NCI-H446 (cell line): ENCODE measurements at places on chromosomes 6 and 20.

DNA sequence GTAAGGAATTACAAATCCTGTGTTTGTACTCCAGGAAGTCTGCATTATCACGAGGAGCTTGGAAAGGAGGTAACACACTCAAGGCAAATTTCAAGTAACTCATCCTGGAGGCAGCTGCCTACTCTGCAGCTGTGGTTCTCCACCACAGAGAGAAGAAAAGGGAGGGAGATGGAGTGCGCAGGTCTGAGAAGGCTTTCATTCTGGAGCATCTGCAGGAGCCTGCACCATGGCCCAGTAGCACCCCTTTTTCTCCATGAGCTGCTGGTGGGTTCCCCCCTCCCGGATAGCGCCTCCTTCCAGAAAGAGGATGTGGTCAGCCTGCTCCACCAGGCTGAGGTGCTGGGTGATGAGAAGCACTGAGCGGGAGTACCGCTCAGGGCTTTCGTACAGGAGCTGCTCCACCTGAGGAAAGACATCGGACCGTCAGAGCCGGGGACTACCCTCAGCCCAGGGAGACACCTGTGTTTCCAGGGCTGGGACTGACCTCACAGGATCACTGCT, 1.6 kb upstream of the PSMB8 start:
- DNase-seq, result no peak

- no peak for DNase-seq
Observed at GRCh38 chr6:113662688-113663333, 194.3 kb upstream of the MARCKS start.

DNA sequence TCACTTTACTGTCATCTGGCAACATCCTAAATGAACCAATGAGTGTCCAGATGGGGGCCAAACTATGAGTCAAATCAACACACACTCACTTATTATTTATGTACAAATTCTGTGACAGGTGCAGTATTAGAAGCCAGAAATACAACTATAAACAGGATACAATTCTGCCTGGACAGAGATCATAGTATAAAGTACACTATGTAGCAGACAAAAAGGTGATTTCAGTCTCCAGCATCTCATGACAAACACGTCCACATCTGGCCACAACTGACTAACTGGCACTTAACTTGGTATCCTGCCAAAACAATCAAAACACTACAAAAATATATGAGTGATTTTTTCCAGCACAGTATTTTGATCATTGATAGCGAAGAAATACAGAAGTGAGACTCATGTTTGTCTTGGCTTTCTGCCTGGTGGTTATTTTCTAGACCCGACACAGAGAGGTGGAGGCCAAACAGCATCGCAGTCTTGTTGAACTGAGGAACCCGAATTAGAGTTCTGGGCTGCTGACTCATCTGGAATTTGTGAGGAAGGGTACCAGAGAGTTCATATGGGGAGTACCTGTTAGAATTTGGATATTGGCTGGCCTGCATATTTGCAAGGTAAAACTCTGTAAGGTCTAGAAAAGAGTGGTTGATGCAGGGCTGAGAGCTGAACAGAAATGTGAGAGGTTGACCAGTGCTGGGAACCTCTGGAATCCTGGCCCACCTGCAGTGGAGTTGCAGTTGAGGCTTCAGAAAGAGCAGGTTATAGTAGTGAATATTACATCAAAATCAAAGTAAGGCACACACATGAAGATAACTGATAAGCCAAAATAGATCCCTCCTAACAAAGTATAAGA, 475.2 kb downstream of the PTPRT start:
- DNase-seq, result no peak

- DNase-seq, result no peak
Observed at GRCh38 chr20:63252284-63252711, 2.0 kb downstream of the NKAIN4 start.

- no peak for DNase-seq
Observed at GRCh38 chr6:3500262-3501014, 43.6 kb upstream of the SLC22A23 start.

- DNase-seq, result no peak
Observed at GRCh38 chr6:142960098-142960497, 15.1 kb upstream of the HIVEP2 start.

DNA sequence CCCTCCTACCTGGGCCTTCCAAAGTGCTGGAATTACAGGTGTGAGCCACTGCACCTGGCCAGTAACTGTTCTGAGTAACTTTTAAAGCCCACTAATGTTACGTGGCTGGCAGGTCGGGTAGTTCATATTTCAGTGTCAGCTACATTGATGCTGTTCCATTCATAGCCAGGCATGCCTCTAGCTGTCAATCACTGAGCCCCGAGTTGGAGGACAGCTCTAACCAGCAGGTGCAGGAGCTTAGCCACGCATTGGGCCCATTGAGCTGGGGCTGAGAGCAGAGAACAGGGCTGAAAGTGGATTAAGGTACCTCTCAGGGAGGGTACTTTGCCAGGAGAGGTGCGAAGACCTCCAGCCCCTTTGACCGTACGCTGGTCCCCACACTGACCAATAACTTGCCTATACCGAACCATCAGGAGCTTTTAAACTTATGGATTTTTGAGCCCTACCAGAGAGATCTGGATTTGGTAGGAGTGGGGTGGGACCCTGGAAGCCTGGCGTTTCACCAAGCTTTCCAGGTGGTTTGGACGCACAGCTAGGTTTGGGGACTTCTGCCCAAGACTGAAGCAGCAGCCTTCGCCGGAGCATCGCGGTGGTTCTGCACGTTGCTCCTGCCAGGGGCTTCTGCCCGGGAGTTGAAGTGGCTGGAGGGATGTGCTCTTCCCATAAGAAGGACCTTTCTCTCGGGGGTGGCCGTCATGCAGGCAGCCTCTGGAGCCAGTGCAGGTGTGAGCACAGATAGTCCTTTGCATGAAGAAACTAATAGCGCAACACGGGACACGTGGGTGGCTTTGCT, 82.6 kb downstream of the SERAC1 start:
- DNase-seq, result no peak

- DNase-seq, result no peak
Observed at GRCh38 chr6:106142876-106143431, 56.8 kb downstream of the PRDM1 start.

DNA sequence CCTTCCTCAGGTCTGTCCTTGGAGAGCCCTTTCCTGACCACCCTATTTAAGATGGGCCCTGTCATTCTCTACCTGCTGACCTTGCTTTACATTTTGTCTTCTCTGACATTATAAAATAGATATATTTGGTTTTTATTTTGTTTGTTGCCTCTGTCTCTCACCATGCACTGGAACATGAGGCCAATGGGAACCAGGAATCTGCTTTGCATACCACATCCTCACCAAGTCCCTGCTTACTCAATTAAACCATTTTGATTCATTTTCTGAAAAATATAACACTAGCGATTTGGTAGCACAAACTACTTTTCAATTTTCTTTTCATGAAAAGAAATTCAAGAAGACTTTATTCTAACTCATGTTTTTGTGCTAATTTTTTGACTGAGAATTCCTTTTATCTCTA, 32.8 kb upstream of the POPDC3 start:
- DNase-seq, result no peak

- DNase-seq, result no peak
Observed at GRCh38 chr6:26088344-26088743, 1.1 kb downstream of the HFE start.
